NT2/D1 (cell line): ENCODE measurements at places on chromosomes 13 and 19.

GRCh38 chr19:53782698-53783097 is 41.4 kb downstream of the NLRP12 start:
- peak; percentile 35 for DNase-seq

GRCh38 chr13:42367831-42368230 is 95.9 kb downstream of the AKAP11 start:
- DNase-seq, result no peak

GRCh38 chr19:14530005-14530348 is 583 bp downstream of the TECR start:
- DNase-seq, result no peak

DNA sequence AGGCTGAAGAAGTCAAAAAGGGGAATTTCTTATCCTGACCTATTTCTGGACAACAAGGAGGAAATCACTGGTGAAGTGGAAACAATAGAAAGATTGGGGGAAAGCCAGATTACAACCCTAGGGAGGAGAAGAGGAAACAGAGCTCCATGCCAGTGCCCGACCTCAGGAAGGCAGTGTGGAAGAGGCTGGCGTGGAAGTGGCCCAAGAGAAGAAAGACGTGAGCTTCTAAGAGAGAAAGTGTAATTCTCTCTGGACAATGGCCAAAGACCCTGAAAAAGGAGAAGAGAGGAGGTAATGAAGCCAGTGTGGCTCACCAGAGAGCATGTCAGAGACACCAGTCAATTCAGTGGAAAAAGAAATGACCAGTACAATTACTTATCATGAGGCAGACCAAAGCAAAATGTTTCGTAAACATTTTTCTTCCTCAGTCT is 52.6 kb upstream of the URAD start:
- DNase-seq, result no peak

GRCh38 chr13:34214686-34215085 is 396.7 kb downstream of the RFC3 start:
- DNase-seq, result no peak

DNA sequence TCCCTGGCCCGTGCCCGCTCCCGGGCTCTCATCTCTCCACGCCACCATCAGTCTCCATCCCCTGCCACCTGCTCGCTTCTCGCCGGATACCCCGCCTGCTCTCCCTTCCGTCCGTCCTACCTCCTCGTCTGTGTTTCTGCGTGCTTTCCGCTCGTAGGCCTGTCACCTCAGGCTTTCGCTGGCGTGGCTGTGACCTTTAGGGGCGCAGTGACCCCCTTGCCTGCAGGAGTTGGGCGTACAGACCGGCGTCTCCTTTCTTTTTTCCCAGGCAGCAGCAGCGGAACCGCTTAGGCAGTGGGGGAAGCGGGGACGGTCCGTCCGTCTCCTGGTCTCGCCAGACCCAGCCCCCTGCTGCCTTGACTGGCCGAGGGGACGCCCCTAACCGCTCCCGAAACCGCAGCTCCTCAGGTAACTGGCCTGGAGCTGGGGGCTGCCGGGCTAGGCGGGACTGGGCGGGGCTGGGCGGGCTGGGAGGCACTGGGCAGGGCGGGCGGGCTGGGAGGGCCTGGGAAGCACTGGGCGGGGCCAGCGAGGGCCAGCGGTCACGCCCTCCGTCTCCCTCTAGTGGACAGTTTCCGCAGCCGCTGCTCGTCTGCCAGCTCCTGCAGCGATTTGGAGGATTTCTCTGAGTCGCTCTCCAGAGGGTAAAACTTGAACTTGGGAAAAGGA is 6.3 kb downstream of the PGLYRP1 start:
- DNase-seq, result peak; percentile 61
